ENCODE measurements at places on chromosomes 16 and 17.

DNA sequence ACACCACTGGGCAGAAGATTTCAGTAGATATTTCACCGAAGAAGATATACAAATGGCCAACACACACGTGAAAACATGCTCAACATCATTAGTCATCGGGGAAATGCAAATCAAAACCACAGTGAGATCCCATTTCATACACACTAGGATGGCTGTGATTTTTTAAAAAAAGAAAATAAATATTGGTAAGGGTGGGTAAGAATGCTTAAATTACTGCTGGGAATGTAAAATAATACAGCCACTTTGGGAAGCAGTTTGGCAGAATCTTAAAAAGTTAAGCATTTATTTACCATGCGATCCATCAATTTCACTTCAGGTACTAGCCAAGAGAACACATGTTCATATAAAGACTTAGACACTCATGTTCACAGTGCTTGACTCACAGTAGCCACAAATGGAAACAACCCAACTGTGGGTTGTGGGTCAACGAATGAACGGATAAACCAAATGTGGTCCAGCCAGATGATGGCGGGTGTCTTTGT lies 6.5 kb upstream of the C16orf74 start:
- no peak for DNase-seq

DNA sequence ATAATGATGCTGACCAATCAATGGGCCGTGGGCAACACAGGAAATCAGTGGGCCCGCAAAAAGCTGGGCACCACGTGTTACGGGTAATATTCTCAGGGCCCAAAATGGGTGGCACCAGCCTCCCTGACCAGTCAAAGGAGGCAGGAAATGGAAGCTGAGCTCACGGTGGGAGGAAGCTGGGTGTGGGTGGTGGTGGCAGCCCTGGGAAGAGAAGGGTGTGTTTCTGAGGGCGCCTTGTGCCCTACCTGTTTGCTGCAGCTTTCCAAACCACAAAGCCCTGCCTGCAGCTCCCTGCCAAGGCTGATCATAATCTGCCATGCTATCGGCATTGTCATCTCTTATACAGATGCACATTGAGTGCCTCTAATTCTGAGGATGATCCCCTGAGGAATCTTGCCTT lies 457.9 kb downstream of the SLC39A11 start:
- DNase-seq = no peak

DNA sequence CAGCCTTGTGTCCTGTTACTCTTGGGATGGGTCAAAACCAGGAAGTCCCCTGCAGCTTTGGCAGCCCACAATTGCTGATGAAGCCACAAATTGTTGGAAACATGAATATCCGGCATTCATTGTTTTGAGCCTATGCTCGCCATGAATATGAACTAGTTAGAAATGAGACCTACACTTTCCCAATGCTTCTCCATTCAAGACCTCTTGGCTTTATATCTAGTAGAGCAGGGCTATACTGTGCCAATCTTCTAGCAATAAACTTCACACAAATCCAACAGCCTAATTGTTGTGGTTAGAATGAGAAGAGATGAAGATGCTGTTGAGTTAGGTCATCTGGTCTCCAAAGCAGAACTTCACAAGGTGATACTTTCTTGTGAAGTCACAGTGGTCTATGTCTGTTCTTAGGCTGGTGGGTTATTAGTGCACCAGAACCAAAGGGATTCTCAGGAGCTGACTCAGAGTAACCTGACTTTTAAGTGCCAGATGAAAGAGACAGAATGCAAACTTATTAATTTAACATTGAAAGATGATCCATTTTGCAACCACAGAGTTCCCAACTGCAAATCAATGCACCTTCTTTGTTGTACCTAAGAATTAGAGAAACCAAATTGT lies 13.7 kb upstream of the KRT23 start:
- no peak for DNase-seq

- no peak for DNase-seq
These were observed 455.9 kb upstream of the PSMD7 start for GRCh38 chr16:73840728-73841127.

GRCh38 chr17:77618731-77619130 lies 339.8 kb upstream of the TNRC6C start:
- DNase-seq = no peak

GRCh38 chr17:78180083-78180482 lies 6.8 kb downstream of the TK1 start:
- no peak for DNase-seq

DNA sequence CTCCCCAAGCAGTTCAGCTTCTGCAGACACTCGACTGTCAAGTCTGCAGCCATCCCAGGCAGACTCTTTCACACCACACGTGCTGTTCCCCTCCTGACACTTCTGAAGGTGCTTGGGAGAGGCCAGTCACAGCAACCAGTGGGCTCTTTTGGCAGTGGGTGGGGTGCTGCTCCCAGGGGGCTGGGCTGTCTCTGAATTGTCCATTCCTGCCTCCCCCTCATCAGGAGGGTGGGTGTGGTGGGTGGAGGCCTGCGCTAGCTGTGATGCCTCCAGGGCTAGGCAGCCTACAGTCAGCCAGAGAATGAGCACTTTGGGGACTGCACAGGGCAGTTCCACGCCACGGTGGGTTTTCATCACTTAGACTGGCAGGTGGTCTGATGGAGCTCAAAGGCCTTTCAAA lies 10.3 kb downstream of the STARD3 start:
- DNase-seq = no peak

DNA sequence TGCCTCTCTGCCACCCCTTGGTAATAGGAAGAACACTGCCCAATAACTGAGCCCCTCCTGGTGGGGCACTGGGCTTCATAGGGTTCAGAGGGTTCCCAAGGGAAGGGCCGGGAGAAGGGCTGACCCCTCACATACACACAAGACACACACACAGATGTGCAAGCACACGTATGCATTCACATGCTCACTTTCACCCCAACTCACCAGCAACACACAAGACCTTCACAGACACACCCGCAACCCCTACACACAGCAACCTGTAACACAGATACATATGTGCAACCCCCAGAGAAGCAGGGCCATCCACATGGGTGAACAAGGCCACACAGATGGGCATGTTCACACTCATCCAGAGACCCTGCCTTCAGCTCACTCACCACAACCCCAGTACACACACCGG lies 225.1 kb downstream of the ZNF423 start:
- no peak for DNase-seq

Measured in neural crest cell (in vitro differentiated cells).